Stimulated activated CD8-positive, alpha-beta memory T cell treated with anti-CD3 and anti-CD28 coated beads, Interleukin-15, amount 100 ng/mL, for 24 hours (primary cell): ENCODE measurements at places on chromosomes 7 and 10.

DNA sequence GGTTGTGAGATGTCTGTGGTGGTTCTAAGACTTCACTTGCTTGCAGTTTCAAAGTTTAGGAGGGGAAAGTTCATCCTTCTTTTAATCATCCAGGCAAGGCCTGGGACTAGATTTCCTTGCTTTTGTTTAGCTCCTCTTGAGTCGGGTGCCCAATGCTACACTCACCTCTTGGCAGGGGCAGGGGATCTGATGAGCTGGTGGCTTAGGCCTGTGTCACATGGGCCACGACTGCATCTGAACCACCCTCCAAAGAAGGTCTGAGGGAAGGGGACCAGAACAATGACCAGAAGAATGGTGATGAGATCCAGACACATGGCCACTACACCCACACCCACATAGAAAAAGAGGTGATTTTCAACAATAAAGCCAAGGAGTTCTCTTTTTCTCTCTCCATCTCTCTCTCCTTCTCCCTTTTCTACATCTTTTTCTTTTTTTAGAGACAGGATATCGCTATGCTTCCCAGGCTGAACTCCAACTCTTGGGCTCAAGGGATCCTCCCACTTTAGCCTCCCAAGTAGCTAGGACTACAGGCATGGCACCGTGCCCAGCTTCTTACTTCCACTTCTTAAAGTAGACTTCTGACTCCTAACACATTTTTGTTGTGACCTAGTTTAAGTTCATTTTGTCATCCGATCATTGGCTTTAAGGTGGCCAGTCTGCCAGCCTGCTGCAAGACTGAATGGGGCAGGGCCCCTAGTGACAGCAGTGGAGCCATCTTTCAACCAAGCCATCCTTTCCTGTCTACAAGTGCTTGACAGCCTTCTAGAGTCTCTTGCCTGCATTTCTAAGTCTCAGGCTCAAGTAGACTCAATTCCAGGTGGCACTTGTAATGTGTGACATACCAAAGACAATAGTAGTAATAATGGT lies 350.9 kb downstream of the RNLS start:
- DNase-seq, result no peak

DNA sequence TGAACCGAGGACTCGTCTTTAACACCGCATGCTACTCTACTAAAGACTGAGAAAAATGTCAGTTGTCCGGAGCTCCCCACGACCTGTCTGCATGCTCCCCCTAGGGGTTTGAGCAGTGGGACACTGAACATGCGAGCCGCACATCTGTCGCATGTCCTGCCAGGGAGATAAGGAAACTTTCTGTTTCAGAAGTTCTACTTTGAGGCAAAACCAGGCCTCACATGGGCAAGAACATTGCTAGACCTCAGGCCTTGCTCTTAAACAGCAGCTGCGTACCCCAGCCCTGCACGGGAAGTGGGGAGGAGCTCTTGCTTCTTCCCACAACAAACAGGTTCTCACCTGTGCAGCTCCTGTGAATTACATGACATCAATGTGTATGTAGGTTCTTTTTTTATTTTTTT lies 30.3 kb upstream of the HERPUD2 start:
- DNase-seq, result no peak

DNA sequence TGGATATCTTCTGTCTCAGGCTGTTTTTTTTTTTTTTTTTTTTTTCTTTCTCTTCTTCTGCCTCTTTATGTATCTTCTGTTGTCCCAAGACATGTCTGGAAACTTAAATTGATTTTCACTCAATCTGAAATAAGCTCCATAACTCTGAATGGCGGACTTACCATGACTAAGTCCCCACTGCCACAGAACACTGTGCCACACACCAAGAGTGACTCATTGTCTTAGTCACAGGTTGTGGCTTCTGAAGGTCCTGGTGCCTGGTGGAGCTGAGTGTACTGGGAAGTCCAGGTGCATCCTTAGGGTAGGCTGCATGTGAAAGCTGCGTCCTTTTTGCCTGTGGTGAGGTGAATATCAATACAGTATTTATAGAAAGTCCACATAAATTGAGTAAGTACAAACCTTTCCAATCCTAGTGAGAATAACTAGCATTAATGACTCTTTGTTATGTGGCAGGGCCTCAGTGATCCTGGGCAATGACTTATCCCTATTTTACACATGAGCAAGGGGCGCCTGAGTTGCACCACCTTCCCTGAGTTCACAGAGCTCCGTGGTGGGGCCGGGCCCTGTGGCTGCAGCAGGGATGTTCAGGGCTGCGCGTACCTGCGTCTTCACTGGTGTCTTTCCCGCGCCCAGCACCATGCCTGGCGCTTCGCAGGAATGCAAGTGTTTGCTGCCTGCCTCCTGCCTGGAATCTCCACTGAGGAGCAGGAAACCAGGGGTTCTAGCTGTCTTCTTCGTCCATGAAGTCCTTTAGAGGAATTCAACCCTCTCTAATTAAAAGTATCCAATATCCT lies 4.3 kb downstream of the PFKP start:
- no peak for DNase-seq

DNA sequence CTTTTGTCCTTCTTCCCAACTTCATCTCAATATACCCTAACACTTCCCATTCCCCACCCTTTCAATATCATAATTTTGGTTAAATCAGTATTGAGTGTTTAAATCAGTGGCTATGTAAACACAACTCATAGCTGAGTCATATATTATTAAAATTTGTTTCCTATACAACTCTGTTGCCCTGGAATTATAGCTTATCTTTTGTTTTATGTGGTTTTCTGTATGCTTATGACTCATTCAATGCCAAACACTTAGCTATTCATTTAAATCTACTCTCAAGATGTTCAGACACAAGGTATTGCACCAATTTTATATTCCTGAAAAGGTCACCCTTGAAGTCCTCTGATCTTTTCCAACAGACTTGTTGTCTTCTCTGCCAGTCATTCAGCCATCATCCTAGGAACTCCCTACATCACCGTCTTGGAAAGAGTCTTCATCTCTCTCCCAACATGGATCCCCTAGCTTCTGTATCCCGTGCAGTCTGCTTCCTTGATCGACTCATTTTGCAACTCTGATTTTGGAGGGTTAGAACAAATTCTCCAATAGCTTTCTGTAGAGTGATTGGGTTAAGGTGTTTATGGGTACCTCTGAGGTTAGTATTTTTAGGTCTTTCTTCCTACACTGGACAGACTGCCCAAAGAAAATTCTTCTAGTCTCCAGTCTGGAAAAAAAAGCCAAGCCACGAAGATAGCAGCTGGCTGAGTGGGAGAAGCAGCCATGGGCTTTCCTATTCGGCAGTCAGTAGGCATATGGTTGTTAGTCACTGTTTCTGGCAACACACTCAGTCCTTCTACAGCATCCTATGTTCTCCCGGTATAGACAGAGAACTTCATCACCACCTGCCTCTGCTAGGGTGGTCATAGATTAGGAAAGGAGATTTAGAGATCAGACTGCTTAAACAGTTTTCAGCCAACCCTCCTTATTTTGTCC lies 102.1 kb downstream of the CRPPA start:
- no peak for DNase-seq

DNA sequence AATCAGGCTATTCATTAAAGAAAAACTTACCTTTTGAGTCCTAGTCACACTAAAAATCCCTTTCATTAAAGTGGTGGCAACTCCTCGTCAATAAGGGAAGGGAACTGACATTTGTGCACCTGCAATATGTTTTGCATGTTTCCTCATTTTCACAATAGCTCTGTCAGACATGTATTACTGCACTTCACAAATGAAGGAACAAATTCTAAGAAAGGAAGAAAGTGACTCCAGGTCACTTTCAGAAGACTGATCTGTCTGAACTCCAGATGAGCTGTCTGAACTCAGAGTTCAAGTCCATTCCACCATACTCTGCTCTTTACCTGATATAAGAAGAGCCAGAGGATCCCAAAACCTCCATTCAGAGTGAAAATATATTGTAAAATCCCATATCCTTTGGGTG lies 50.3 kb upstream of the GSAP start:
- no peak for DNase-seq

DNA sequence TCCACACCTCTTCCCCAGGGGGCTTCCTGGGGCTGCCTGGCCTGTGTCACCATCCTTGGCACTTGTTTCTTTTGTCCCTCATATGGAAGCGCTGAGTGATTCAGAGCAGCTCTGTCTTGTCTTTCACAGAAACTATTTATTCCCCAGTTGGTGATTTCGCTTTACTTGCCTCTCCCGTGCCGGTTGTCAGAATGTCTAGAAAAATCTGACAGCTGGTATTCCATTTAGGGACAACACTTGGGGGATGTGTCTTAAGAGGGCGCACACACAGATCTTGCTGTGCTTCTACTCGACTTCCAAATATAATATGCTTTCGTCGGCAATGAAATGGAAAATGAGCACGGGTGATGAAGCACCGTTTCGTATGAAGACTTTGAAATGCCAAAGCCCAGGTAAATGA lies 611.8 kb downstream of the CALN1 start:
- DNase-seq, result no peak

DNA sequence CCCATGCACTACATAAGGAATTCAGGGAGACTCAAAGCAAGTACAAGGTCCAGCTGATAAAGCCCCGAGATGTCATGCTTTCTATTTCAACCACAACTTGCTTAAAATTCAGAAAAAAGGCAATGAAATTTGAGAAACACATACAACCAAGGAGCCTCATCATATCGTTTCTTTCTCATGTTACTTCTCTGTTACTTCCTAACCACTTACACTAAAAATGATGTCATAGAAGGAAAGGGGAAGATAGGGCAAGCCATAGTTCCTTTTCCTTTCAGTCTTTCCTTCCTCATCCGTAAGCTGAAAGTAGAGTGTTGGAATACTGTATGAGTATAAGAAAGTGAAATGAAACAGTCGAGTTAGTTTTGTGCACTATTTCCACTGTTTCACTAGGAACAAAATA lies 27.9 kb upstream of the CDK14 start:
- no peak for DNase-seq

- DNase-seq, result no peak
These were observed 25.1 kb downstream of the DPY19L1 start for GRCh38 chr7:35012160-35012559.
